Omental fat pad (tissue), 4 donors: ENCODE measurements at places on chromosomes 16 and 17. TPM values are rescaled to one million over a fixed set of nuclear protein-coding genes. Genes with fewer than 3 reads are reported as not detected.

DNA sequence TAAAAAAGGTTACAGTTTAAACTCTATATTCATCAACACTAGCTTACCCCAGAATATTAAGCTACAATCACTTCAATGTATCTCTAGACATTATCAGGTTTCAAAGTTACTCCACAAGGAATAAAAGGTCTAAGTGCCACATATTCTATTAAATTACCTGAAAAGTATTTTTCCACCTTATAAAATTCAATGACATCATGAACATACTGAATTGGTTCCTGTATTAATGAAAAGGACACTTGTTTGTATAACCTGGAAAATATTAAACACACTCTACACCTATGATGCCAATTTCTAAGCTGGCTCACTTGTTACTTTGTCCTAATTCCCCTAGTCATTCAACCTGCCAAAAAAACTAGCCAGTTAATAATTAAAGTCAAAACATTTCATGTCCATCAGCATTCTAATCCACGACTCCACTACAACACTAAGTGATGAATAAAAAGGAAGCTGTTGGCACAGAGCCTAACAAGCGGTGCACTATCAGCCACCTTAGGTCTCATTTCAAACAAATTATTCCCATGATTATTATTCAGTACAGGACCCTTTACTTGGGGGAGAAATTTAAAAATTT, 12.2 kb downstream of the MED13 start:
- DNase-seq: no peak

ZSCAN10 gene
- total RNA-seq: not detected

TBC1D3D gene
- not detected for total RNA-seq

GRCh38 chr16:10942352-10943063, at the start of gene DEXI:
Gene DEXI (minus strand): TSS chr16:10942468. CDS start chr16:10942005, 463 bp downstream.
- peak; percentile 74 for DNase-seq

DNA sequence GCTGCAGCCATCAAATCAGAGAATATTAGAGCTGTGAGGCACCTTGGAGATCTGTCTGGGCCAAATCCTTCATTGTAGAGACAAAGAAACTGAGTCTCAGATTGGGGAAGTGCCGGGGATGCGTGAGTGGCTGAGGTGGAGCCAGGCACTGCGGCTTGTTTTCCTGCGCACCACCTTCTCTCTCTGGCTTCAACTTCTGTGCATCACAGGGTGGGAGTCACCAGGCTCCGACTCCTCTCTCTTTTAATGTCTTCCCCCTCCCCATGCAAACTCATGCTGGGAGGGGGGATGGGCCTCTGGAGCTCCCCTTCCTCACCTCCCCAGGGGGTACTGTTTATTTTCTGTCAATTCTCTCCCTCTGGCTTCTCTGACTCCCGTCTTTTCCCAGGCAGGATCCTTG, 8.7 kb upstream of the ETV4 start:
- no peak for DNase-seq

GOSR2 gene
- 59.4 TPM for total RNA-seq

- no peak for DNase-seq
Measured at GRCh38 chr17:43641416-43641815, 20.3 kb downstream of the MEOX1 start.

PRR11 gene
- 0.82 TPM for total RNA-seq

CCL3 gene
- 5.0 TPM for total RNA-seq

GRCh38 chr16:559411-560203, 587 bp upstream of the PRR35 start:
- no peak for DNase-seq

DNA sequence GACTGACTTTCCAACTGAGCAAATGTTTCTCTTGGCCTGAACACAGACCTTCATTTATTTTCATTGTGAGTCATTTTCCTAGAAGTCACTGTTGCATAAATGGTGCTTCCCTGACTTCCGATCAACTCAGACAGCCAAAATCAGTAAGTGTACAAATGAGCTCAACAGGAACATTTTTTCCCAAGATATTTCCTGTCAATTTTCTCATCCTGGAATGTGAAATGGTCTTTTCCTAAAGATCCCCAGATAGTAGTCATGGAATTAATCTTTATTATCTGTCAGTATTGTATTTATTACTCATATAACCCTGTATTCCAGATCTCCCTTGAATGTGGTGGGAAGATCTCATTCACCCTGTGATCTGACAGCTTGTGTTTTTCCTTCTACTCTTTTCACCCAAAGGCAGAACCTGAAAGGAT, 360.3 kb upstream of the KIF2B start:
- DNase-seq: no peak

DNA sequence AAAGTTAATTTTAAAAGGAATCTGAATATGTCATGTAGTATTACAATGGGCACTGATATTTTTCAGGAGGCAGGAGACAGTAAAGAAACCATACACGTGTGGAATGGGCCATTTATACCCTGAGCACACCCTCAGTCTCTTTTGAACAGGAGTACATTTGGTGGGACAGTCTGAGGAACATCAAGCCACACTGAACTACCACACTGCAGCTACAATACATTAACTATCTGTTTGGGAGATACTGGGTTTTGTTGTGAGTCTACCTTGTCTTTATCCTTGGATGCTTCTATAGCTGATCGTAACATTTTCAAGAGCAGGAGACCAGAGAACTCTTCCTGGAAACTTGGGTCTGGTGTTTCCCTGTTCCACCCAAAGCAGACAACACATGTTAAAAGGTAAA, 31.7 kb downstream of the HEATR6 start:
- no peak for DNase-seq

LRRC37A gene
- total RNA-seq: 1.6 TPM
